ENCODE measurements at places on chromosomes 5 and 9.

- DNase-seq, result no peak
Observed at GRCh38 chr5:17056141-17056631, 120.1 kb upstream of the MYO10 start.

GRCh38 chr5:68420476-68421344 lies 205.2 kb downstream of the PIK3R1 start:
- no peak for DNase-seq

- no peak for DNase-seq
Observed at GRCh38 chr9:131366761-131367401, 27.0 kb upstream of the PRRC2B start.

GRCh38 chr9:96509848-96510247 lies 59.9 kb downstream of the HABP4 start:
- no peak for DNase-seq

GRCh38 chr5:156147261-156147943 lies 179.6 kb upstream of the SGCD start:
- DNase-seq, result no peak

DNA sequence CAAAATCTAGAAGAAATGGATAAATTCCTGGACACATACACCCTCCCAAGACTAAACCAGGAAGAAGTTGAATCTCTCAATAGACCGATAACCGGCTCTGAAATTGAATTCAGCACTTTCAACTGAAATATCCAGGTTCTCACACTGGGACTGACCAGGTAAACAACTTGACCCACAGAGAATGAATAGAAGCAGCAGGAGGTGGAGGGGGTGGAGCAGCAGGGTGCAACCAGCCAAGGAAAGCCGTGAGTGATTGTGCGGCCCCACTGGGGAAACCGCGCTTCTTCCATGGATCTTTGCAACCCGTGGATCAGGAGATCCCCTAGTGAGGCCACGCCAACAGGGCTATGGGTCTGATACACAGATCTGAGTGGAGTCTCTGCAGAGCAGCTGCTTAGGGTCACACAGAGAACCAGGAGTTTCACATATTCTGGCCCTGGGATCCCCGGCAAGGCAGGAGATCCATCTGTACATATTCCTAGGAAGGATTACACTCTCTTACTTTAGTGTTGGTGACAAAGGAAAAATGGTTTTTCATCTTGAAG lies 181.5 kb downstream of the SLCO4C1 start:
- no peak for DNase-seq

DNA sequence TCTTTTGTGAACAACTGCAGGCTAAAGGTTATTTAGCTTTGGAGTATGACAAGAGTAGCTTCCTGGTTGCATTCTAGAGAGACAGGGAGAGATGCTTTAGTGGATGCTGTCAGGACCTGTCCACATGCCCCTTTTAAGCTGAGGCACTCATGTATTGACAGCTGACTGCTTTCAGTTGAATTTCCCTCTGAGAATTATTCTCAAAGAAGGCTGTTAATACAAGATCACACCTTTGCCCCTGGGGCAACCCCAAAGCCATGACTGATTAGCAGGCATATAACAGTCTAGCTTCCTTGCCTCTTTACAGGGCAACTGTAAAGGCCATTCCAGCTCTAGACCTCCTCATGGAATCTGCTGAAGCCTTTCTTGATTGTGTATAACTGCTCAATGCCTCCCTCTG lies 117.6 kb upstream of the ATP10B start:
- DNase-seq, result no peak

- no peak for DNase-seq
Observed at GRCh38 chr9:89359751-89360261, 41.5 kb downstream of the SECISBP2 start.

- DNase-seq, result no peak
Observed at GRCh38 chr9:128732576-128732975, 8.6 kb upstream of the ZDHHC12 start.

DNA sequence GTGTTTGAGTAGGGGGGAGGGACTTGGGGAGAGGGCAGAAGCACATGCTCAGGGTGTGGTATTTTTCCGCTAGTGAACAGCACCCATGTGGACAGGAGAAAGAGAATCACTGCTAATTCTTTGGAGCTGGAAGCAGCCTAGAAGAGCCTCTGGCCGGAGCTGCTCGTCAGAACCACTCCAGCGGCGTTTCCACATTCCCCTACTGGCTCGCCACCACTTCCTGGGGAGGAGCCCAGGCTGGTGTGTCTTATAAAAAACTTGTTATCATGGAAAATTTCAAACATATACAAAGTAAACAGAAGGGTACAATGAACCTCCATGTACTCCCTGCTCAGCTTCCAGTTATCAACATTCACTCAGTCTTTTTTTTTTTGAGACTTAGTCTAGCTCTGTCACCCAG lies 26.7 kb downstream of the LHX2 start:
- DNase-seq, result no peak

DNA sequence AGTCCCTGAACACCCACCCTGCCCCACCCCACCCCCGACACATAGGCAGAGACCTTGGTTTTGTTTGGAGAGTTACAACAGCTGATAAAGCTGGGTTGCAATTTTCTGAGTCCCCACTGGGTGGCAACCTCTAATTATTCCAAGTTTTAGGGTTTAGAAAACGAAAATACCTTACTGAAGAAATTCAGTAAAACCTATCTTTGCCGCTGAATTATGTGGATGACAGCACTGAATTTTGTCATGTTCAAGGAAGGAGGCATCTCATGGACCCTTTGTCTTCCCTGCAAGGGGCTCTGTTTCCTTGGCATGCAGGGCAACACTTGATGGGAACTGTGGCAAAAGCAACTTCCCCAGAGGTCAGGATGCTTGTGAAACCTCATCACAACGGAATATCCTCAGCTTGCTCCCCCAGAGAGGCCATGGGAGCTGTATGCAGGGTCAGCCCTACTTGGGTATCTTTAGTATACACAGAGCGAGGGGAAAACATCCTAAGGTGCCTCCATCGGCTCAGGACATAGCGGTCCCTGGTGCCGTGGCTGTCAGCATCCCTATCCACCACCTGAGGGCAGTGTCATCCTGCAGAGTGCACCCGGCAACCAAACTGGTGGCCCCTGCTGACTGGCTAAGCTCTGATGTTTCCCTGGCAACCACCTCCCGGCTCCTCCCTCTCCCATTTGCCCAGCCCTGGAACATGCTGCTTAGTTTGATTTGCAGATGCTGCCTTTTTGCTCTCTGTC lies 123.1 kb downstream of the RXRA start:
- DNase-seq, result peak; percentile 92

- DNase-seq, result peak; percentile 58
Observed at GRCh38 chr5:145752947-145753346, 82.2 kb downstream of the PRELID2 start.

- peak; percentile 50 for DNase-seq
Observed at GRCh38 chr5:122195802-122196394, 66.6 kb downstream of the ZNF474 start.

- DNase-seq, result no peak
Observed at GRCh38 chr5:160118349-160119141, 705 bp downstream of the PWWP2A start.

DNA sequence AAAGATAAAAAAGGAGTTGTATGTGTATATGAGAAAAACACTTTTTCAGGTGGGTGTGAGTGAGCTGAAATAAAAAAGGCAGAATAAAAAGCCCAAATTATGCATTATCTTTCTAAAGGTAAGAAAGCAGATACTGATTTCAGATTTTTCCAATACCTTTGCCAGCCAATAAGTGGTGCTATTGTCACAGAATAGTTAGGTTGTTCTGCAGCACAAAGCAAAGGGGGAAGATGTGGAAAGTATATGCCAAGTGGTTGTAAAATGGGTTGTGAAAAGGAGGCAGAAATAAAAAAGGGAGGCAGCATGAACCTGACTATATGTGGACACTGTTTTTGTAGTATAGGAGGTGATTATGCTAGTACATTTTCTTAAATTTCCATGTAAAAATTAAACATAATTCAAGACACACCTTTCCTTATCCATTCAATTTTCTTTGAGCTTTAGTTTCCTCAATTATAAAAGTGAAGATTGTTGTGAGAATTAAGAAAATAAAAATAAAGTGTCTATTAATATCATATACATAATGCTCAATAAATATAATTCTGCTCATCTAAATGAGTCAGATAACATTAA lies 106.7 kb downstream of the SMIM15 start:
- DNase-seq, result no peak

GRCh38 chr5:127997201-127997704 lies 86.3 kb upstream of the SLC12A2 start:
- no peak for DNase-seq

GRCh38 chr9:106675780-106676179 lies 187.2 kb upstream of the ZNF462 start:
- DNase-seq, result no peak

GRCh38 chr5:27548484-27548883 lies 510.1 kb upstream of the CDH9 start:
- no peak for DNase-seq

GRCh38 chr5:53114988-53115387 lies 5.4 kb upstream of the MOCS2 start:
- no peak for DNase-seq

DNA sequence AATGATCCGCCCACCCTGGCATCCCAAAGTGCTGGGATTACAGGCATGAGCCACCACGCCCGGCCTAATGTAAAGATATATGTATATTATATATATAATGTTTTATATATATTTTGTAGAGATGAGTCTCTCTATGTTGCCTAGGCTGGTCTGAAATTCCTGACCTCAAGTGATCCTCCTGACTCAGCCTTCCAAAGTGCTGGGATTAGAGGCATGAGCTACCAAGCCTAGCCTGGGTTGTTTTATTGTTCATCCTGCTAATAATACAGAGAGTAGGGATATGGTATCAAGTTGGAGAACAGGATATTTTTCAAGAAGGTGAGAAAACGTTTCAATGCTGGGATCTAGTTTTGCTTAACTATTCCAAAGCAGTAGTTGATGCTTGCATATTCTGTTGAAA lies 2.9 kb downstream of the SEC24A start:
- no peak for DNase-seq

DNA sequence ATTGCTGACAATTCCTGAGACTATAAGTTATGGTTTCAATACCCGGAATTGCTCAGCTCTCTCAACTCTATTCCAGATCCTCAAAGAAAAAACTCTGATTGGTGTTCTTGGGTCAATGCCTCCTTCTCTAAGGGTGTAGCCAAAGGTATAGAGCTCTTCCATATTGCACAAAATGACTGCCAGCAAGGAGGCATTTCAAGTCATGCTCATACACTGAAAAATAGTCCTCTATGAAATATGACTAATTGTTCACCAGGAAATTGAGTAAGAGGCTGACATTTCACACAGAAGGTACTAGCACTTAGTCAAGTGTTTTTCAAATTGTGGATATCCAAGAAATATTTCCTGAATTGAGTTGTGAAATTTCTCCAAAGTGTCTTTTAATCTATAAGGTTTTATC lies 111.1 kb upstream of the KLF9 start:
- no peak for DNase-seq

- no peak for DNase-seq
Observed at GRCh38 chr5:25763781-25764180, 1119.0 kb upstream of the CDH10 start.

GRCh38 chr5:66171349-66172344 lies 27.5 kb downstream of the SREK1 start:
- DNase-seq, result peak; percentile 17

- DNase-seq, result no peak
Observed at GRCh38 chr9:126205845-126206498, 120.7 kb upstream of the MVB12B start.

GRCh38 chr9:15182101-15182551 lies 124.9 kb downstream of the TTC39B start:
- DNase-seq, result no peak

- DNase-seq, result no peak
Observed at GRCh38 chr5:115262321-115263077, at the start of gene PGGT1B. Gene PGGT1B (minus strand): TSS chr5:115262877. CDS start chr5:115262851, 26 bp downstream.

- no peak for DNase-seq
Observed at GRCh38 chr9:114889802-114890224, 40.6 kb downstream of the TNFSF8 start.

DNA sequence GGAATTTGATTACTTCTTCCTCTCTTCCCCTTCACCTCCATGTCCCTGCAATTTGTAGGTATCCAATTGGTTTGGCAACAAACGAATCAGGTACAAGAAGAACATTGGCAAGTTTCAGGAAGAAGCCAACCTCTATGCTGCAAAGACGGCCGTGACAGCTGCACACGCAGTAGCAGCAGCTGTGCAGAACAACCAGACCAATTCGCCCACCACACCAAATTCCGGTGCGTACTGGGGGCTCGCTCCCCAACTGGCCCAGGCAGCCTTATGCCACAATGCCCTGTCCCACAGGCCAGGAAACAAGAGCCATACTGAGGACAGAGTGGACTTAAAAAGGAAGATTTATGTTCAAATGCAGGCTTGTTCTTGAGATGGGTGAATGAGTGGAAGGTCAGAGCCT lies 213.5 kb downstream of the PBX3 start:
- no peak for DNase-seq

- no peak for DNase-seq
Observed at GRCh38 chr9:126481862-126482261, 131.9 kb upstream of the LMX1B start.

DNA sequence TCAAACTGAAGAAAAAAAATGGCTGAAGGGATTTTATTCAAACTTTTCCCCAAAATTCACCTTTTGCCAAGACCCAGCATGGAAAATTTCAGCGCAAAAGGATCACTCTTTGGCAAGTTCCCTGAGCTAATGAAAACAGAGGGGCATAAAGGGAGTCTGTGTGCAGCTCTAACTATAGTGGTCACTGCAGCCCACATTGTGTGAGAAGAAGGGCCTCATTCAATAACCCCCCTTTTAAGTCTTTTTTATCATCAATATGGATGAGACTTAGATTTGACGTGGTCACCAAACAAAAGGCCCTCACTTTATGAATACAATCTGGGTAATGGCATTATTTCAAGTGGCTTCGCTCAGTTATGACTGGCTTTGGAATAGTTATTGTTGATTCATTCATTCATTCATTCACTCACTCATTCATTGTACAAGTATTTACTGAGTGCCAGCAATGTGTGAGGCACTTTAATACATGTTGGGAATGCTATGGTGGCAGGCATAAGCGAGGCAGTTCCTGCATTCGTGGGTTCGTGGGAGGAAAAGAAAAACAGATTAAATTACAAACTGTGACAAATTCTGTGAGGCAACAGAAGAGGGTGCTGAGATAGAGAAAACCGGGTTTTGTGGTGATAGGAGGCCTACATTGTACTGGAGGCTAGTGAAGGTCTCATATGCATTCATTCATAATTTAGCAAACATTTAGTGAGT lies 145.7 kb upstream of the KLF4 start:
- DNase-seq, result no peak

GRCh38 chr5:71651579-71651978 lies 64.4 kb downstream of the MCCC2 start:
- no peak for DNase-seq

DNA sequence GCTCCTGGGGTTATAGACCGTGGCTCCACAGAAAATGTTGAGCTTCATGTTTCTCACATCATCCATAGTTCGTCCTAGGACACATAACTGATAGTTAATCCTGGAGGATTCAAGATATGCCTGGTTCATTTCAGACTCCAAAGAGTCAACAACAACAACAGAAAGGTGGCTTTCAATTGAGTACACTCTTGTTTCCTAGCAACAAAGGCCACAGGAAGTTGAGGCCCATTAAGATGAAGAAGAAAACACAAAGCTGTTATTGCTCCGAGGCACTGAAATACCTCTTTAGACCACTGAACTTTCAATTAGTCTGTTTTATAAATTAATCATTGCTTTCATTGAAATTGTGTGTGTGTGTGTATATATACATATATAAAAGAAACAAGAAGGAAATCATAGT lies 154.5 kb downstream of the YIPF5 start:
- DNase-seq, result no peak

- DNase-seq, result no peak
Observed at GRCh38 chr5:84693256-84693655, 308.6 kb upstream of the EDIL3 start.

Data from smooth muscle cell of the brain vasculature (primary cell).